Hair follicular keratinocyte (primary cell): ENCODE measurements at places on chromosomes 3 and 15. TPM values are rescaled to one million over a fixed set of nuclear protein-coding genes. Genes with fewer than 3 reads are reported as not detected.

EAF1 gene
- 19.1 and 20.4 TPM in 2 replicates for total RNA-seq

RHOV gene
- total RNA-seq: 0.65 and 1.6 TPM in 2 replicates

TPRG1 gene
- 0.30 and 0.47 TPM in 2 replicates for total RNA-seq

OR5H15 gene
- not detected in 2 replicates for total RNA-seq

XYLB gene
- total RNA-seq: 2.5 and 2.7 TPM in 2 replicates

KIF15 gene
- 3.8 and 12.6 TPM in 2 replicates for total RNA-seq

ANKRD34C gene
- total RNA-seq: not detected in 2 replicates

CPEB1 gene
- 0.04 TPM in 1 of 2 replicates, not detected in the other for total RNA-seq
